ENCODE measurements at places on chromosomes 1 and 21.

DNA sequence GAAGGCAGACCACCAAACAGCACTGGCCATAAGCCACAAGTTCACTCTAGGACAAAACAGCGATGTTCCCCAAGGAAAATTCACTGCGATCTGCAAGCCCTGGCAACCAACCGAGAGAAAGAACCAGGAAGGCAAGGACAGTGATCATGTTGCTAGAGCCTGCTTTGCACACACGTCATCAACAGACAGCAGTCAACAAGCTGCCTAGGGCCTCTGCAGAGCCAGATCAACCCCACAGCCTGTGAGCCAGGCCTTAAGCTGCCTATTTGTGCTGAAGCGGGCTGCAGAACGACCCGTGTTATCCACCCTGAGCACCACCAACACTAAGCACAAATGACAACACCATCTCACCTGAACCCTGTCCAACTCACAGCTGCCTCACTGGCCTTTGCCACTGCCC is 6.2 kb upstream of the YRDC start:
- DNase-seq: no peak

- no peak for DNase-seq
Observed at GRCh38 chr1:7810395-7810794, 26.3 kb downstream of the PER3 start.

GRCh38 chr1:221078260-221078965 is 199.2 kb downstream of the HLX start:
- DNase-seq: no peak

DNA sequence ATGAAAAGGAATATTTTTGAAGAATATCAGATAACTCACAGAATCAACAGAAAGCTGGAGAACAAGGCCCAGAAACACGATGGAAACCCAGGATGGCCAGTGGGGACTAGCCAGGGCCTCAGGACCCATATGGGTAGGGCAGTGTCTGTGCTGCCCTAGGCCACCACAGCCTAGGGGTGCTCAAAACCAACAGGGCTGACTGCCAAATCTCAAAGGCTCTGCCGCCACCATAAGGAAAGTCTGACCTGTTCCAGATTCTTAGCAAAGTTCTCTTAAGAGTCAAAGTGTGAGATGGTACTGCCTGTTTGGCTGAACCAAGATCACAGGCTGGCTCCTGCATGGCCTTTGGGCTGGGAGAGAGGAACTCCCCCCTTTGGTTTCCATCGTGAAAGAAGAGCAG is 164.7 kb upstream of the CTTNBP2NL start:
- no peak for DNase-seq

DNA sequence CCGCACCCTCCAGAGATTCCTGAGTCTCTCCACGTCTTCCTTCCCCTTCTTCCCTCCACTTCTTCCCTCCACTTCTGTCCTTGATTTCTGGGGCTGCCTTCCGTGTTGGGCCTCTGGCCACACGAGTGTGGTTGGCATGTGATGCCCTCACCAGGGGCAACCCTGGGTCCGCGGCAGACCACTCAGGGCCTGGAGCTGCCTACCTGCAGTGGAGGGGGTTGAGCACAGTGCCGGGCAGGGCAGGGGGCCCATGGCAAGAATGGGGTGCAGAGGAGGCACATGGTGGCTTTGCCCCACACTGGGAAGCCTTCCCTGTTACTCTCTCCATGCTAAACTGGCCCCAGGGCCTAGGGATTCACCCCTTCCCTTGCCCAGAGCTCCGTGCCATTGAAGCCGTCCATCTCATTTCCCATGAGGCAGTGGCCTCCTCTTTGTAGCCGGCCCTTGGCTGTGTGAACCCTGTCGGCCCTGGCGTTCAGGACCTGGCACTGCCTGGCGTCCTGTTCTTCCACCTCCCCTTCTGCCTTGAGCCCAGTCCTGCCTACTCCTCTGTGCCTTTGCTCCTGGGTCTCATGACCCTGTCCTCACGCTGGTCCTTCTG is 13.4 kb downstream of the RRP1 start:
- no peak for DNase-seq

Data from T-helper 2 cell (primary cell).